ENCODE measurements at places on chromosomes 1 and 21.
A peak's percentile ranks its signal among the peaks of the same experiment; 100 is the strongest.

DNA sequence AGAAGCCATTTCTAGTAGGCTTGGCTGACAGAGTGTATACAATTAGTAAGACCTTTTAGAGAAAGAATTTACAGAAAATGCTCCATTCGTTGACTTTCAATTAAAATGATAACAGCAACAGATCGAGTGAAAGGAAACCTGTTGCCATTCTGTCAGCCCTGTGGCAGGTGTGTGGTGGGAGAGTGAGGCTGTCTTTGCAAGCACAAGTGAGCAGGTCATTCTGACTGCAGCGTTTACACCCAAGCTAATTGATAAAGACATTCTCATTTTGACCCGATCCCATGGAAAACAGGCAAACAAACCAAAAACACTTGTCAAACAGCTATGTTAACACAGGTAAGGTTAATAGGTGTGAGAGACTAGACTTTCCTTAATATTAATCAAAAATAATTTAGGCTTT is 257.3 kb downstream of the PTBP2 start:
- no peaks in the 10 kb centered on the region for H3K27me3 ChIP-seq
- no peaks in the 10 kb centered on the region for H3K36me3 ChIP-seq
- H3K27ac ChIP-seq: no peak overlapping the region

DNA sequence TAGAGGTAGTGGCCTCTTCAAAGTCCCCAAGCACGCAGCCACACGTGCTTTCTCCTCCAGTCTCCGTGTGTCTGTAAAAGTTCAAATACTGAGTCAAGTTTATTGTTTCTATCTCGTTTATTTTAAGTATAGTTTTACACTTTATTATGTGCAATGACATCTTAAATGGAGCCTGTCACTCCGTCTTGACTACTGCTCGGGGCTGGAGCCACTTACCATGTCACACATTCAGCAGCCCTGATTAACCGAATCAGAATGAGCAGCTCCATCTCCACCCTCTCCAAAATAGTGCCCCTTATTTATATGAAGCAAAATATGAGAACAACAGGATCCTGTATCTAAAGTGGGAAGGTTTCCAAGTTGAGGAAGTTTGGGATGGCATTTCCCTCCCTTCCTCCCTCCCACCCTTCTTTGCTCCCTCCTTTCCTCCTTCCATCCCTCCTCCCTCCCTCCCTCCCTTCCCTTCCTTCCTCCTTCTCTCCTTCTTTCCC is 201.0 kb downstream of the PBX1 start:
- DNase-seq: no peak
- peaks cover 3% of the 10 kb centered on the region for H3K4me1 ChIP-seq
- H3K27me3 ChIP-seq: no peaks in the 10 kb centered on the region

GRCh38 chr1:148166558-148167492 is 14.7 kb upstream of the NBPF11 start:
- no peaks in the 10 kb centered on the region for H3K27me3 ChIP-seq
- H3K27ac ChIP-seq: no peak overlapping the region
- no peak overlapping the region for H3K4me3 ChIP-seq
- no peak for DNase-seq
- no peaks in the 10 kb centered on the region for H3K36me3 ChIP-seq

DNA sequence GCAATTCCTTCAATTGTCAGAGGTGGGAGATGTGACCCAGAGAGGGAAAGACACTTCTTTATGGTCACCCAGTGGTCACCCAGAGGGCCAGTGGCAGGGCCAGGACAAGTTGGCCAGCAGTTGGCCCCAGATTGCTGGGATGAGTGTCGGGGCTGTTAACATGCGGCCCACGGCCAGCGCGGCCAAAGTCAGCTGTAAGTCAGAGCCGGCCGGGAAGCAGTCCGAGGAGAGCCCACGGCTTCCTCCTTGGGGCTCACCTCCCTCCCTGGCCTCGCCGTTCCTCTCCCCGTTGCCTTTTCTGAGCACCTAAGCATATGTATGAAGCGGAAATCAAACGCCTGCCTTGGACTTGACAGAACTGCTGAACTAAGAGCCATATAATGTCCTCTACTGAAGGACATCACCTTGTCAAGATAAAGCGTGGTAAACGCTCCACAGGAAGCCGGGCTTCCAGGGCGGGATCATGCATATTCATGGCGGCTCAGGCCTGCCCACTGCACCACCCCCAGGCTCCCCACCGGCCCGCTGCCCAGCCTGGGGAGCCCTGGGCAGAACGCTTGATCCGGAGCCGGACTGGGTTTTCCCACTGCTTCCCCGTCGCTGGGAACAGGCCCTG is 245.4 kb upstream of the POU3F1 start:
- no peak for DNase-seq
- H3K27me3 ChIP-seq: no peaks in the 10 kb centered on the region
- no peaks in the 10 kb centered on the region for H3K36me3 ChIP-seq
- H3K27ac ChIP-seq: no peak overlapping the region

GRCh38 chr1:217527151-217527550 is 103.7 kb downstream of the GPATCH2 start:
- no peaks in the 10 kb centered on the region for H3K36me3 ChIP-seq
- no peaks in the 10 kb centered on the region for H3K27me3 ChIP-seq
- H3K27ac ChIP-seq: no peak overlapping the region
- no peaks in the 10 kb centered on the region for H3K4me1 ChIP-seq
- no peak overlapping the region for H3K4me3 ChIP-seq
- peak; percentile 3 for DNase-seq

DNA sequence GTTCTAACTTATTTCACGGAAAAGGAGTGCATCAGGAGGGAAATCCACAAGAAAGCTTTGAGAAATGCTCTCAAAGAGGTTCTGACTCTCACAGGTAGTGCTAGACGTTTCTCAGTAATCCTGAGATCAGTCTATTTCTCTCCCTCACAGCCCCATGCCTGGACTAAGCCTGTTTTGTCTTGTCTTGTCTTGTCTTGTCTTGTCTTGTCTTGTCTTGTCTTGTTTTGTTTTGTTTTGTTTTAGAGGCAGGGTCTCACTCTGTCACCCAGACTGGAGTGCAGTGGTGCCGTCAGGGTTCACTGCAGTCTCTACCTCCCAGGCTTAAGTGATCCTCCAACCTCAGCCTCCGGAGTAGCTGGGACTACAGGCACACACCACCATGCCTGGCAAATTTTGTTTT is 133.3 kb upstream of the SGIP1 start:
- DNase-seq: no peak
- H3K36me3 ChIP-seq: no peaks in the 10 kb centered on the region
- H3K4me1 ChIP-seq: no peaks in the 10 kb centered on the region
- no peak overlapping the region for H3K27ac ChIP-seq
- H3K27me3 ChIP-seq: no peaks in the 10 kb centered on the region
- no peak overlapping the region for H3K4me3 ChIP-seq

GRCh38 chr1:65372557-65372956 is 47.9 kb upstream of the LEPR start:
- no peak overlapping the region for H3K4me3 ChIP-seq
- no peak overlapping the region for H3K27ac ChIP-seq
- no peak for DNase-seq
- H3K27me3 ChIP-seq: no peaks in the 10 kb centered on the region
- H3K4me1 ChIP-seq: no peaks in the 10 kb centered on the region
- H3K36me3 ChIP-seq: no peaks in the 10 kb centered on the region

DNA sequence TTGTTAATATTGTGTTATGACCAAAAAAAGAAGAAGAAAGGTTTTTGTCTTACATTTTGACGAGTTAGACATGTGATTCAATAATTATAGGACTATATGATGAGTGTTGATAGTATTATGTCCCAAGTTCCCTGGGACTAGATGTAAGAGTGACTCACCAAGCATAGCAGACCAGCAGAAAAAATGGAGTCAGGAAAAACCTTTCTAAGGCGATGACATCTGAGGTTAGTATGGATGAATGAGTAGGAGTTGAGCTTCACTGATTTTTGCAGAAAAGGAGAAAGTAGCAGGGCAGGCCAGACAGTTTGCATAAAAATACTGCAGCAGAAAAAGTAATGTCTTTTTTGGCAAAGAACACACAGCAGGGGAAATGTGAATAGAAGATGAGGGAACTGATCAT is 1041.3 kb upstream of the ADGRL4 start:
- no peak overlapping the region for H3K27ac ChIP-seq
- H3K4me3 ChIP-seq: no peak overlapping the region
- H3K27me3 ChIP-seq: no peaks in the 10 kb centered on the region
- no peaks in the 10 kb centered on the region for H3K36me3 ChIP-seq

- H3K27ac ChIP-seq: no peak overlapping the region
- no peak for DNase-seq
- no peaks in the 10 kb centered on the region for H3K36me3 ChIP-seq
- no peak overlapping the region for H3K4me3 ChIP-seq
- no peaks in the 10 kb centered on the region for H3K27me3 ChIP-seq
These were observed 61.7 kb downstream of the HMGB4 start for GRCh38 chr1:33925586-33925985.

DNA sequence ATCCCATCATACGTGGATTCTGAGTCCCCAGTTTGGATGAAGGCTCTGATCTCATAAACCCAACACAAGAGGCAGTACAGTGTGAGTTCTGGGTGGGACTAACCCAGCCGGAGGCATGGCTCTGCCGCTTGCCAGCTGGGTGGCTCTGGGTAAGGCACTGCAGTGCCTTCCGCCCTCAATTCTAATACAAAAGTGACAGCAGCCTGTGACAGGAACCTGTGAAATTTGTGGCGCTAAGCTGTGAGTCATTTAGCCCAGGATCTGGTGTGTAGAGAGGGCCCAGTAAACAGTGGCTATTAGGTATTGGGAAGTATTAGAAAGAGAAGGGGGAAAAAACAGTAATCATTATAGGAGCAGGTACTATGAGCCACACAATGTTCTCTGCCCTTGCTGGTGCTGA is 23.3 kb downstream of the HSPG2 start:
- no peak for DNase-seq
- H3K4me1 ChIP-seq: peaks cover 59% of the 10 kb centered on the region
- no peaks in the 10 kb centered on the region for H3K27me3 ChIP-seq
- peak overlapping the region; percentile 88 for H3K27ac ChIP-seq
- peaks cover 10% of the 10 kb centered on the region for H3K36me3 ChIP-seq

- H3K4me1 ChIP-seq: peaks cover 7% of the 10 kb centered on the region
- no peak for DNase-seq
- no peaks in the 10 kb centered on the region for H3K36me3 ChIP-seq
- H3K27ac ChIP-seq: no peak overlapping the region
- no peaks in the 10 kb centered on the region for H3K27me3 ChIP-seq
These were observed 101.4 kb downstream of the TOMM20 start for GRCh38 chr1:235027076-235027861.

DNA sequence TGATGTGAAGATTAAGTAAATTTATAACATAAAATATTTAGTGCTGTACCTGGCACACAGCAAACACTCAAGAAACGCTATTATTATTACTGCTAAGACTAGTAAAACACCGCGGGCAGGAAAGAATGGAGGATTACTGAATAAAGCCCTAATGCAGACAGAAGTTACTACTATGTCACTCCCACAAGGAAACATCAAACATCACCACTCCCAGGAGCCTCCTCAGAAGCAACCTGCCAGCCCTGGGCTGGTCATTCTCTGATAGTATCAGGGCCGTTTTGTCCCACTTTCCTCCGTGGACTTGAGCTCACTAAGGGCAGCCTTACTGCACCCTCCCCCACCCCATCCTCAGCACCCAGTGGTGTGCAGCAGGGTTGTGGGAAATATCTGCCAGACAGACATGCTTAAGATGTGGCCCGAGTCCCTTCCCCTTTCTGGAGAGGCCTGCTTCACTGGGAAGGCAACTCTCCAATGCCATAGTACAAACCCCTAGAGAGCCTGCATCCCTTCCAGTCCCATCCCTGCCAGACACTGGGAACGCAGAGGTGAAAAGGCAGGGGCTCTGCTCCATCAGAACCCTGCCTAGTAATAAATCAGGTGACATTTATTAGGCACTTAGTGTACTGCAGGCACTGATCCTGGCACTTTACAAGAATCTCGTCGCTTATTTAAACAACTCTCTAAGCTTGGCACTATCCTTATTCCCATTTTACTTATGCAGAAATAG is 41.7 kb upstream of the ECE1 start:
- H3K27ac ChIP-seq: no peak overlapping the region
- H3K27me3 ChIP-seq: no peaks in the 10 kb centered on the region
- no peak for DNase-seq
- no peak overlapping the region for H3K4me3 ChIP-seq

DNA sequence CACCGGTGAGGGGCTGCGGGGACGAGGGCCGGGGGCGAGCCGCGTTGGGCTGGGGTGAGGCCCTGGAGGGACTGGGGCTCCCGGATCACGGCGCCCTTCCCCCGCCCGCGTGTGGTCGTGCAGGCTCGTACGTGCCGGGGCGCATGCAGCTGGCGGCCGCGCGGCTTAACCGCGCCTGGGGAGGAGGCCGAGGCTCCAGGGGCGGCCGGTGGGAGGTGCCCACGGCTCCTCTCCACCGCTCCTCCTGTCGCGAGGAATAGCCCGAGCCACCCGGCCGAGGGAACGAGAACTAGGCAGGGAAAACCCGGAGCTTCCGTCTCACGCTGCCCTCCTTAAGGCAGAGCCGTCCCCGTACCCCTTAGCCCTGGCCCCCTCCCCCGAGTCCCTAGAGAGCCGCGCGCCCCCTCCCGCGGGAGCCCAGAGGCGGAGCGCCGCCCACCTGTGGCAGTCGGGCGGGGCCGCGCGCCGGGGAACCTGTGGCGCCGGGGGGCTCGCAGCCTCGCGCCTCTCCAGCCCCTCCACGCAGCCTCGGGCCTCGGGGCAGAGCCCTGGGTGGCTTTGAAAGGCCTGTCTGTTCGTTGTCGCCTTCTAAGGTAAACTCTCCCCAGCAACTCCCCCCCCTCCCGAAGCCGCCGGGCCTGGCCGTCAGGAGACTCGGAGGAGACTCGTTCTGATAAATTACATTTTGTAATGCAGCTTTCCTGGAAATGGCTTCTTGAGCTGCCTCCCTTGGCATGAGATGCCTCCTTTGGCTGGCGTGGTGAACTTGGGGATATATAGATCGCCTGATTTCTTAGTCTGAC is 746 bp downstream of the AK4 start:
- no peaks in the 10 kb centered on the region for H3K36me3 ChIP-seq
- H3K27ac ChIP-seq: no peak overlapping the region
- H3K4me1 ChIP-seq: no peaks in the 10 kb centered on the region
- H3K4me3 ChIP-seq: peak overlapping the region; percentile 72
- peaks cover 29% of the 10 kb centered on the region for H3K27me3 ChIP-seq
- no peak for DNase-seq

DNA sequence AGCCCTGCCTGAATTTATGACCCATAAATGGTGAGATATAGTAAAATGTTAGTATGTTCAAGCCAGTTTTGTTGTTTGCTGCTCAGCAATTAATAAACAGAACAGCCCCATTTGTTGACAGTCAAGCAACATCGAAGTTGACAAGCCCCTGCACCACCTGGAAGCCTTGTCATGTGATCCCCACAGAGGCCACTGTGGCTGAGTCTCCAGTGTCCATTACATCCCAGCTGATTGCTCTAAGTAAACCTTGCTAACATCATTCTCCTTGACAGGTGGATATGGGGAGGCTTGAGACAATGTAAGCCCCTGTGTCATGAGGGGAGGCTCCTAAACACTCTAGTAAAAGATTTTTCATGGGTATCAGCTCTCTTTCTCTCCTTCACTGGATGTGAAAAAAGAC is 17.5 kb upstream of the TACSTD2 start:
- DNase-seq: no peak
- H3K4me3 ChIP-seq: no peak overlapping the region
- H3K27me3 ChIP-seq: no peaks in the 10 kb centered on the region
- no peaks in the 10 kb centered on the region for H3K36me3 ChIP-seq
- H3K4me1 ChIP-seq: peaks cover 2% of the 10 kb centered on the region

Data from trophoblast cell (in vitro differentiated cells and primary cell).